AG20443 (cell line): ENCODE measurements at places on chromosomes 3 and 15.

DNA sequence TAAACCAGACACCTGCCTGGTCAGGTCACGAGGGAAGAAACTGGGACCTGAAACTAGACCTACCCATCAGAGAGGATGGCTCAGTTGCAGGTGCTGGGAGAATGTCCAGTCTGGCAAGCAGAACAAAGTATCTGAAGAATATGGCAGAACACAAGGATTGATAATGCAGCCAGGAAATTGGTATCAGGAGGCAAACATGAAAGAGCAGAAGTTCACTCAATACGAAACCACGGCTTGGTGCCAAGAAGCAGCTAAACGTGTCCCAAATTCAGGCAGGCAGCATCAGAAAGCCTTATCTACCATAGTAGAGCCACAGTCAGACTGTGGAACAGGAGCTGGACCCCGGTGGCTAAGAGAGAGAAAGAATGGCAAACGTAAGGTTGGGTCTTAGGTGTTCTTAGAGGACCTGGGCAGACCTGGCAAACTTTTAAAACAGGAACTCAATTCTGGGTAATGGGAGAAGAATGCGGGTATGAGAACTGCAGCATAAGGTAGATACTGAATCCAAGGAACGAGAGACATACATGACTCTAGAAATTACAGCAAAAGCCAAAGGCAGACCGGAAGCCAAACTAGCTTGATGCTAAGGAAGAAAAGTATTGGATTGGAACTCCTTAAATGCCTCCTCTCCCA, 169.0 kb upstream of the NECTIN3 start:
- no peak for DNase-seq

- DNase-seq, result no peak
Measured at GRCh38 chr3:88596451-88596850, 446.7 kb downstream of the C3orf38 start.

DNA sequence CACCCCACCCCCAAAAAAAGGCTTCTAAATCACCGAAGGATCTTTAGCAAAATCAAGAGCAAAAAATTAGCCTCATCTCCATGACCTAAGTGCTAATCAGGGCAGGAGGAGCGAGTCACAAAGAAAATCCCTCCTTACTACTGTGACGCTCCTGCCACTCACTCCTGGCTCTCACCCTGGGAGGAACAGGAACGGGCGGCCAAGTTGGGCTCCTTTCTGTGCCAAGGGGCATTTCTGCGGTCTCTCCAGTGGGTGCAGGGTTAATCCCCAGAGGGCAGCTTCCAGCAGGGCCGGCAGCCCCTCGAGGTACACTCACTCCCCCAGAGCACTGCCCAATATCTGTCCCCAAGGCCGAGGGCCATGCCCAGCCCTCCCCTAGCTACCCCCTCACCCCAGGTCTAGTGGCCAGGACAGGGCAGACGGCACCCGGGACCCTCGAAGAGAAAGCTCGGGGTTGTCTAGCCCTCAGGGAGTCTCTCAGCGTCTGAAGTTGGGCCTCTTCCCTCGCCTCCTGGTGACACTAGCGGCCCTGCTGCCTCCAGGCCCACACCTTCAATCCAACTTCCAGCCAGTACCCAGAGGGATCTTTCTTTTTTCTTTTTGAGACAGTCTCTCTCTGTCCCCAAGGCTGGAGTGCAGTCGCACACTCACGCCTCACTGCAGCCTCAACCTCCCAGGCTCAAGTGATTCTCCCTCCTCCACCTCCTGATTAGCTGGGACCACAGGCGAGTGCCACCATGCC, 706 bp downstream of the CAV3 start:
- DNase-seq, result no peak

DNA sequence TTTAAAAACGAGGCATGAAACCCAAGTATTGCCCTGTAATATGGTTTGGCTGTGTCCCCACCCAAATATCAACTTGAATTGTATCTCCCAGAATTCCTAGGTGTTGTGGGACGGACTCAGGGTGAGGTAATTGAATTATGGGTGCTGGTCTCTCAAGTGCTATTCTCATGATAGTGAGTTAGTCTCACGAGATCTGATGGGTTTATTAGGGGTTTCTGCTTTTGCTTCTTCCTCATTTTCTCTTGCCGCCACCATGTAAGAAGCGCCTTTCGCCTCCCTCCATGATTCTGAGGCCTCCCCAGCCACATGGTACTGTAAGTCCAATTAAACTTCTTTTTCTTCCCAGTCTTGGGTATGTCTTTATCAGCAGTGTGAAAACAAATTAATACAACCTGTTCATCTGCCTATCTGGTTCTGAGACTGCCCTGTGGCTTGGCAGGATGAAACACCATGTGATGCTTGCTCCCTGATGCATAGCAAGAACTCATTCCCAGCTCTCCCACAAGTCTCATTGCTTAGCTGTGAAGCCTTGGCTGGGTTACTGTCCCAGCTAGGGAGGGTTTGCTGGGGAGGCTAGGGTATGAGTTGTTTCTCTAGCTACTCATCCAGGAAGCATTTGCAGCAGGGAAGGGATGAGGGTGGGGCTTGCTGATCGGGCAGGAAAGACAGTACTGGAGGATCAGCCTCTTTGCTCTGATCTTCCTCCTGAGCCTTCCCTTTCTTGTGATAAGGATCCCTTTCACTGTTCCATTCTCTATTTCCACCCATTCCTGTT, 3.7 kb upstream of the SQOR start:
- DNase-seq, result peak; percentile 89

DNA sequence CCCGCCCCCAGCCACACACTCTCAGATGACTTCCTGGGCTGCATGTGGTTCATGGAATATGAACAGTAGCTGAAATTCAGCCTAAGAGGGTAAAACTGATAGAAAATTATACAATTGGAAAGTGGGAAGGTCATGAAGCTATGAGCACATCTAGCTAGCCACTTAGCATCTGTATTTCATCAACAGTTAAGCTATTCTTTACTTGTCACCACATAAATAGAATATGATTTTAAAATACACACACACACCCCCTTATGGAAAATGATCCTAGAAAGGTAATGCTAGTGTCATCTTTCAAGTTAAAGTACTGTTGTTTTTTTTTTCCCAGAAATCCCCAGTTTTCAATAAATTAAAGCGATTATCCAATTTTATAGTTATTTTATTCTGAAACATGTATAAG, 3.6 kb downstream of the MAP4 start:
- no peak for DNase-seq

DNA sequence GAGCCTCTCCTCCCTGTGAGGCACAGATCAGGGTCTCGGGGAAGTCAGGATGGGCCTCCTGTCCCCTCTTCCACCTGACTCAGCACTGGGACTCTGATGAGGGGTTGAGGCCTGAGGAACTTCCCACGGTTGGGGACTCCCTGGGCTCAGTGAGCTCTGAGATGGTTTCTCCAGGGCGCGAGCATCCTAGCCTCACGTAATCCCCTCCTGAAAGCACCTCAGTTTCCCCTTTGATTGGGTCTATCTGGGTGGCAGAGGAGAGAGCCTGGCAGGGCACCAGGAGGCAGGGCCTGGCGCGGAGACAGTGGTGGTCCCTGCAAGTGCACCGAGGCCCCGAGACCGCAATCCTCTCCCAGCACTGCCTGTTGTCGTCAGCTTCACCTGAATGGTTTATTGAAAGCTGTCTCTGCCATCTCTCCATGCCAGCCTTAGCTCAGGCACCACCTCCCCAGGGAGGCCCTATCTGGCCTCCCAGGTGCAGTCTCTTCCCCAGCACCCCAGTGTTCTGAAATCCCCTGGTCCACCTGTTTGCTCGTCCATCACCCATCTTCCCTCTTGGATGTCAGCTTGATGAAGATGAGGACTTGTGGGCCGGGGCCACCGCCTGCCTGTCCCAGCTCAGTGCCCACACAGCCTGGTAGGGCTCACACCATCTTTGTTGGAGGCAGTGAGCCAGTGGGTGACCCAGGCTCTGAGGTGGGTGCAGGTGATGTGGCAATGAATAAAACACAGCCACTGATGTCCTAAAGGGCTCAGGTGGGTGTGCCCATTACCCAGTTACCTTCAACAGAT, 52.2 kb upstream of the PCSK6 start:
- no peak for DNase-seq

DNA sequence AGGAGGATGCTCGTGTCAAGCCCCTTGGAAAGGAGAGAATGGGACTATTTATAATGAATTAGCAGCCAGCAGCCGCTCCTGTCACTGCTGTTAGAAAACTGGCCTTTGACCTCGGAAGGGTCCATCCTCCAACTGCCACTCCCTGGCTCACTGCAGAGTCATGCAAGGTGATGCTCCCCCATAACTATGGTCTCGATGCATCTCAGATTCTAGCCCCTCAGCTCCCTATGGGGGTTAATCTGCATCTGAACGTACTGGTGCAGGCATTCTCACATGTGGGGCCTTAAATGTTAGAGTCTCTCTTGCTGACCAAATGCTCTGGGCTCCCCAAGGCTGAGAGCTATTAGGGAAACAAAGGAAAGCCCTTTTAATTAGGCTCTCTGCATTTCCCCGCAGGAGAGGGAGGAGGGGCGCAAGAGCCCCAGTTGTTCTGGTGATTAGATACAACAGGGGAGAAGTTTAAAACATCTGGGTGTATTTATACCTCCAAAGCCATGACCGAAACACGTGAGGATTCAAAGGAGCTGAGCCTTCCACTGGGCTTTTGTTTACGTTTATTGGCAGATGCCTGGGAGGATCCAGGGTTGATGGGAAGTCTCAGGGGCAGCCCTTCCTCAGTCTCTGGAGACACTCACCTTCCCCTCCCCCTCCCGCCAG, 182.5 kb downstream of the OPA1 start:
- no peak for DNase-seq

GRCh38 chr3:101926594-101927105, 77.3 kb downstream of the NFKBIZ start:
- DNase-seq, result peak; percentile 38

DNA sequence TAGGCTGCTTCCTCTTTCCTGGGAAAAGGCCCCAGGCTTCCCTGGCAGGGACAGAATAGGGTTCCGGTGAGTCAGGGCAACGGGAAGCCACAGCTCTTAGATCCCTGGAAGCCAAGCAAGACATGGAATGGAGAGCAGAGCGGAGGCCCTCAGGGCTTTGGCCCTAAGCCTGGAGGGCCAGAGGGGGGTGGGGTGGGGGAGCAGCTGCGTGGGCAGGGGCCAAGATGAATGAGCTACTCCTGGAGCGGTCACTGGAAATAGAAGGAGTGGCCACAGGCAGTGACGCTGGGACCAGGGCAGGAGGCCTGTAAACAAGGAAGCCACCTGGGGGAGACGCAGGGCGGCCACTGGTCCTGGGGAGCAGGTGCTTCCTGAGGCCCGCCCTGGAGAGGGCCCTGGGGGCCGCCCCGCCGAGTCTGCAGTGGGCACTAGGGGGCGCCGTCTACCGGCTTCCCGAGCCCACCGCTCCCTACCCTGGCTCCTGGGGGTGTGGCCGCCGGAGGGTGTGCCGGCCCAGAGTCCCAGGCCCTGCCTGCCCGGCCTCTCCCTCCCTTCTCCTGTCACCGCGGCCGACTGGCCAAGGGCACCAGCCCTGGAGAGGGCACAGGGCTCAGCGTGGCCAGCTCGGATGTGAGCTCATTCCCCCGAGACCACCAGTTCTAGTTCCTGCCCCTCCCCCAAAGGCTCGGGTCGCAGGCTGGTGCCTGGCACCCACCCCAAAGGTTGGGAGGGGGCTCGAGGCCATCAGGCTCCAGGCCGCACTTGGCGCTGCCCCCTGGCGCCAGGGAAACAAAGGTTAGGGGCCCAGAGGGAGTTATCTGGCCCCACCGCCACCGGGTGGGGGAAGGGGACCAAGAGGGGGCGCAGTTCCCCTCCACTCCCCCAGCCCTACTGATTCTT, 12.1 kb downstream of the VPS18 start:
- DNase-seq, result peak; percentile 94

DNA sequence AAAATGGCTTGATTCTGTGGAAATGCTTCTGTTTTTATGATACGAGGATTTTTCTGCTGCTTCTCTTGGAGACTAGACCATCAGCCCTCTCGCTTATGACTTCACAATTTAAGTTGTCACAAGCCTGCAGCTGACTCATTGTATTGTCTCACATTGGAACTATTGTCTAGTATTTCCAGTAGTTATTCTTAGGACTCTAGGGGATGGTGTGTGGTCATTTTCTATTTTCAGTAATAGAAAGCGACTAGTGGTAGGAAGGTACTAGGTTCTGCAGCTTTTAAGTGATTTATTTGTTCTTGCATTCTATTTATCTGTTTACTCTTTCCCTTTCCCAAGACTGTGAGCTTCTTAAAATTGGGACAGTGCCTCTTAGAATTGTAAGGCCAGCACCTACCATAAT, 66.3 kb upstream of the CRTC3 start:
- peak; percentile 75 for DNase-seq

- no peak for DNase-seq
Measured at GRCh38 chr3:151024339-151024738, 51.8 kb upstream of the CLRN1 start.

DNA sequence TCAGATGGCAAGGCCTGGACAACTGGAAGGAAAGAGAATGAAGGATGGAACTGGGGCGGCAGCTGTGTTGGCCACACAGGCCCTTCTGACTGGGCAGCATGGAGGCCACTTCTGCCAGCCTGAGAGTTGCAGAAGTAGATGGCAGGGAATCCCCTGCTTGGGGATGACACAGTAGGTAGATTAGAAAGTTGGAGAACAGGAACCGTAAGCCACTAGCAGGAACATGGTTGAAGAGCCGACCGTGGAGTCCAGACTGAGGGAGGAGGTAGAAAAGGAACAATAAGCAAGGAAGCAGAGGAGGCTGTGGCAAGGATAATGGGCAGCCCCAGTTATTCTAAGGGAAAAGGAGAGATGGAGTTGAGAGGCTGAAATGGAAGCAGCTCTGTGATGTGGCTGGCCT, 26.4 kb upstream of the ZNF774 start:
- no peak for DNase-seq

GRCh38 chr15:77637851-77638692, 5.4 kb upstream of the LINGO1 start:
- no peak for DNase-seq

- no peak for DNase-seq
Measured at GRCh38 chr3:127418560-127419147, 130.8 kb upstream of the PRR20G start.

DNA sequence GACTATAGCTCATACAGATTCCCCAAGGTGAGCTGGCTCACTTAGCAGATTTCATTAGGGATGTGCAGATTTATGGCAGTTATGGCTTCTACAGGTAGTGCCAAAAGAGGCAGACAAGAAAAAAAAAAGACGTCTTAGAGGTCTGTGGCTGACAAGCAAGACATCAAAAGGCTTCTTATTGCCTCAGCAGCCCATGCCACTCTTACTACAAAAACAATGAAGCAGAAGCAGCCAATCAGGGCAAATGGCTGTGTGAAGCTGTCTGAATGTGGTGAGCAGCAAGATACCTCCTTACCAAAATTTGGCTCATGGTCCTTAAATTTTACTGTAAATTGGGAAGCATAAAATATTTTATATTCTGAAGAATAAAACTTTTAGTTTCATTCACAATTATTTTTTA, 557.5 kb upstream of the GOLIM4 start:
- DNase-seq, result no peak

DNA sequence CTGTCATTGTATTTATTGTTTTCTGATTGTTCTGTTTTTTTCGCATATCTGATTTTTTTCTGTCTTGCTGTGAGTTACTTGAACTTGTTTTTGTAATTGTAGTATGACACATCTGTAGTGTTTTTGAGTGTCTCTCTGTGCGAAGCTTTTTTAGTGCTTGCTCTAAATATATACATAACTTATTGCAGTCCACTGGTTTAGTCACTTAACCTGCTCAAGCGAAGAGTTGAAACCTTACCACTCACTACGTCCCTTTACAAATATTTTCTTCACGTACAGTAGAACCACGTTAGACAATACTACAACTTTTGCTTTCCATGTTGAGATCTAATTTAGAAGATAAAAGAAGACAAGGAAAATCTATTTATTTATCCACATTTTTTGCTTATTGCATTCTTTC, 713.0 kb upstream of the GRM7 start:
- no peak for DNase-seq
